ENCODE measurements at places on chromosomes 6 and 20.

GRCh38 chr6:81834141-81834681 is 81.7 kb upstream of the TENT5A start:
- peak; percentile 16 for DNase-seq

DNA sequence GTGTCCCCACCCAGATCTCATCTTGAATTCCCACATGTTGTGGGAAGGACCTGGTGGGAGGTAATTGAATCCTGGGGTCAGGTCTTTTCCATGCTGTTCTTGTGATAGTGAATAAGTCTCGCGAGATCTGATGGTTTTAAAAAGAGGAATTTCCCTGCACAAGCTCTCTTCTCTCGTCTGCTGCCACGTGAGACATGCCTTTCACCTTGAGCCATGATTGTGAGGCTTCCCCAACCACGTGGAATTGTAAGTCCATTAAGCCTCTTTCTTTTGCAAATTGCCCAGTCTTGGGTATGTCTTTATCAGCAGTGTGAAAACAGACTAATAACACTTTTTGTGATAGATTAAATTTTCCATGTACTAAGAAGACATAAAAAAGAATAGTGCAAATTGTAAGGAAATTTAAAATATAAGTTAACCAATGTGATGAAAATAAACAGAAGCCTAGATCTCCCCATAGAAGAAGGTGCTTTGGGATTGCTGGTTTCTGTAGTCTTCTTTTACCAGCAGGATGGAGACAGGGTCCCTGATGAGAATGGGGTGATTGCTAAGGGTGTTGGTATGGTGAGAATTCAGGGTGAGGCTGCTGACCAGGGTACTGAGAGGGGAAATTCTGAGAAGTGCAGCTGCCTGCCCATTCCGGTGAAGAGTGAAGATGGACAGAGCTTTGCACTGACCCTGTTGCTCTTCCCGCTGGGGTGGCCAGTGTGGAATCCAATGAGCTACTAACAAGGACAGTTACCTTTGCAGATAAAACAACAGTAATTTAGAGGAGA is 50.7 kb downstream of the BMP2 start:
- DNase-seq = no peak

- DNase-seq = no peak
Measured at GRCh38 chr20:40547483-40548091, 141.4 kb downstream of the MAFB start.

GRCh38 chr20:33744773-33745385 is 13.1 kb downstream of the ZNF341 start:
- DNase-seq = no peak

All from Calu3 (cell line).